Forelimb muscle (tissue), 1 donor: ENCODE measurements at places on chromosomes 7 and 10.

GRCh38 chr10:30026578-30026977, 32.8 kb downstream of the JCAD start:
- no peak for DNase-seq

DNA sequence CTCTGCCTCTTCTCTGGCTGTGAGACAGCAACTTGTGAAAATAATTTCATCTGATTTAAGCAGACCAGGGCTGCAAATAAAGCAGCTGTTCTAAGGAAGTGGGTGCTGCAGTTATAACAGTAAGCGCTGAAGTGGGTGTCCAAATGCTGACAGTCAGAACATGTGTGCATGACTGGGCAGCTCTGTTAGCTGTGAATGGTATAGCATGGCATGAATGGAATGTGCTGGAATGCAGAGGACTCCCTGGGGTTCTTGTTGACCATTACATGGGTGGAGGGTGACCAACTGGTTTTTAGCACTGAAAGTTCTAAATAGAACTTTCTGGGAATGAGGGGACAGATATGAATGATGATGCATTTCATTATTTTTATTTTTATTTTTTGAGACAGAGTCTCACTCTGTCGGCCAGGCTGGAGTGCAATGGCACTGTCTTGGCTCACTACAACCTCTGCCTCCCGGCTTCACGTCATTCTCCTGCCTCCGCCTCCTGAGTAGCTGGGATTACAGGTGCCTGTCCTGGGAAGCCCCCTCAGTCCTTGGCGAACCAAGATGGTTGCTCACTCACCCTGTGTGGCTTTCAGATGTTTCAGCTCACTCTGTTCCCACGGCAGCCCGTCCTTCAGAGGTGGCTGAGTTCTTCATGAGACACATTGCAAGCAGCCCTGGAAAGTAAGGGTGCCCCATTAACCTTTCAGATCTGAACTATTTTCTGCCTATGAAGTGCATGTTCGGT, 319.8 kb upstream of the PHYHIPL start:
- DNase-seq, result no peak

DNA sequence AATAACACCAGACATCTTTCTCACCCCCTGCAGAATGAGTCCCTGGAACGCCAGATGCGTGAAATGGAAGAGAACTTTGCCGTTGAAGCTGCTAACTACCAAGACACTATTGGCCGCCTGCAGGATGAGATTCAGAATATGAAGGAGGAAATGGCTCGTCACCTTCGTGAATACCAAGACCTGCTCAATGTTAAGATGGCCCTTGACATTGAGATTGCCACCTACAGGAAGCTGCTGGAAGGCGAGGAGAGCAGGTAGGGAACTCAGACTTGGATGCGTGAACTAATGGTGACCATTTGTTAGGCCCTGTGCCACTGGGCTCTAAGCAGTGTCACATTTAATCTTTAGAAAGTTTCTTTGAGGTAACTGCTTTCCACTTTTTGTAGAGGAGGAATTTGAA, 7.1 kb downstream of the VIM start:
- DNase-seq, result no peak

- no peak for DNase-seq
Observed at GRCh38 chr7:31061185-31061584, 9.1 kb downstream of the ADCYAP1R1 start.
